Activated CD4-positive, alpha-beta T cell treated with anti-CD3 and anti-CD28 coated beads, Interleukin-10, Interleukin-2, amounts not matched to agents 100 ng/mL and 50 ng/mL, durations not matched to agents 16 hours and 8 hours (primary cell): ENCODE measurements at places on chromosomes 11 and 22.
A peak's percentile ranks its signal among the peaks of the same experiment; 100 is the strongest.

- peak; percentile 88 for DNase-seq
These were observed 13.5 kb downstream of the CD59 start for GRCh38 chr11:33722590-33723234.

DNA sequence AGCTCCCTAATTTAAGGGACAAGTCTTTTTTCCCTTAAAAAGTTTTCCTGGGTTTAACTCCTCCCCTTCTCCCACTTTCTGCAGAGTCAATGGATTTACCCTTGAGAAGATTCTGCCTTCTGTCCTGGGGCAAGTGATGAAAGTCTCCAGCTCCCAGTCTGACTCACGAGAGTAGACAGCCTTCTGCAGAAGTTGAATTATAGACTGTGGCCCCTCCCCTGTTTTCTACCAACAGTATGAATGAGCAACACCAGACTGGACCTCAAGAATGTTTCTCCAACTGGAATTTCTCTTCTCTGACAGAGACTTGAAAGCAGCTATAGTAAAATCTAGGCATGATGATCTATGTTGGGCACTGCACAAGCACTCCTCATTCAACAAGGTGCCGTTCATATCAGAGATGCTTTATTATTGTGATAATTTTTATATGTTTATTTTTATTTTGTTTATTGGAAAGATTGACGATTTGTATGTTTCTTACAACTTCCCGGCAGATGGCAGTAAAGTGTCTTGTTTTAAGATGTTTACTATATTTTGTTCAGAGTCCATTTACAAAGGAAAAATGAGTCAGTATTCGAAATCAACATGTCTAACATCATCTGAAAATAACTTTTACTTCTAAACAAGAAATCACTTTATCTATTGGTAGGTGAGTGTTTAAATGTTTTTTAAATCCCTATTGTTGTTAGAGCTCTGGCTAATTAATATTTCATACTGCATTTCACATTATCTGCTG is 56.6 kb downstream of the LMO2 start:
- DNase-seq, result no peak

DNA sequence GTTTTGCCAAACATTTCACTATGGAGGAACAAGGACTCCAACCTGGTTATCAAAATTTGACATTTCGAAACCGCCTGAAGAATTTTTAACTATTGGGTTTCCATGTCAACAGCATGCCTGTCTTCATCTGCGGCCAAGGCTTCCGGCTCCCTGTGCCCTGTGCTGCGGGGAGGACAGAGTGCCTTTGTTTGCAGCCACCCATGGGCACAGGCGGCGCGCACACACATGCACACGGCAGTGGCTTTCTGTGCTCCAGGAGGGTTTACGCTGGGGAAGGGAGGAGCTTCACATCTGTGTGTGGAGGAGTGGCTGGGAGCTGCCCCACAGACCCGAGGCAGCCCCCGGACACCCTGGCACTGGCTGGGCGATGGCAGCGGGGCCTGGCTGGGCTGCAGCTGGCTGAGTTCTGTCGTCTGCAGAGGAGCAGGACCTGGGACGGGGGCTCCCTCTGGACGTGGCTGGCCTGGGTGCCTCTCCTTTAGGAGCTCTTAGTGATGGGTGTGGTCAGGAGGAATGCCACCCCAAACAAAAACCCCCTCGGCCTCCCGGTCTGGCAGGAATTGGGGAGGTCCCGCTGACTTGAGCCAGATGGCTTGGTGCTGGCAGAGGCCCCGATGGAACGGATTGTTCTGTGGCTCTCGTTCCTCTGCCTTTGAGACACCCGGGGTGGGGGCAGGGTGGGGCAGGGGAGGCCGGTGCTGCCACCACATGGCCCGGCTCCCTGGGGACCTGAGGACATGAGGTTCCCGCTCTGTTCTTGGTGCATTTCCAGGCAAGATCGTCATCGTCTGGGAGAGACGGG is 1290.9 kb downstream of the BRD1 start:
- no peak for DNase-seq

DNA sequence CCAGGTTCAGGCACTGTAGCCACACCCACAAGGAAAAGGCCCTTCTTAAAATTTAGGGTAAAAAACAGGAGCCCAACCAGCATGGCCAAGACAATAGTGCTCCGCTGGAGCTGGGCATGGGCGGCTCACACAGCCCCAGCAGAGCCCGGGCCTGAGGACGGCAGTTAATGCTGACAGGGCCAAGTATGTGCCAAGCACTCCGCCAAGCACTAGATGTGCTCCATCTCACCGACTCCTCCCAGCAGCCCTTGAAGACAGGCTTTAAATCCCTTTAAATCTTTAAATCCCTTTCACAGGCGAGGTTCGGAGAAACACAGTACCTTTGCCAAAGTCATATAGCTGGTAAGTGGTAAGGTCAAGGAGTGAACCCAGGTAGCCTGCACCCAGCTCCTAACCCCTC is 4.8 kb downstream of the ARFGAP2 start:
- no peak for DNase-seq

DNA sequence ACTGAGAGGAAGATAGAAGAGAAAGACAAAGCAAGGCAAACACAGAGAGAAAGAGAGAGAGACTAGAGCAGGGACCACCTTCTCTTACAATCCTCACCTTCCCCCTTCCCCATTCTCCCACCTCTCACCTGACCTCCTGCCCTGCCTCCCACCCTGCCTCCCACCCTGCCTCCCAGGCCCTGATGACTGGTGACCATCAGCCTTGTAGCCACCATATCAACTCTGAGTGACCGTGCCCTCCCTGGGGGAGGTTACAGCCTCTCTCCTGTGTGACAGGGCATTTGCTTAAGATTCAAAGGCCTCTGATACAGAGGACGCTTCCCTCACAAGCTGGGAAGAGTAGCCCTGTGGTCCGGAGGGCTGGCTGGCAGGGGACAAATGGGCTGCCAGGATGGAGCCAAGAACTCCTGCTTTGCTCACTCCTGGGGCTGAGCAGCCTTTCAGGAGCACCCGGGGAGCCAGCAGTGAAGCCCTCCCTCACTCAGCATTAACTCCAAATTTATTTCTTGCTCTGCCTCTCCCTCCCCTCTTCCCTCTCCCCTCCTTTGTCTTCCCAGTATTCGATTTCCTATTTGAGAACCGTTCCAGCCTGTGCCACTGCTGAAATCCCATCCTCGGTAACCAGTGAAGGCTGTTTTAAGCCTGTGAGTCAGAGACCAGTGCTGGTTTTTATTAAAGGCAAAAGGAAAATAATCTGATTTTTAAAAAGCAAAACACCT is 125.2 kb upstream of the SYT13 start:
- no peak for DNase-seq

GRCh38 chr11:67776852-67777520 is 102.6 kb upstream of the ALDH3B2 start:
- no peak for DNase-seq

DNA sequence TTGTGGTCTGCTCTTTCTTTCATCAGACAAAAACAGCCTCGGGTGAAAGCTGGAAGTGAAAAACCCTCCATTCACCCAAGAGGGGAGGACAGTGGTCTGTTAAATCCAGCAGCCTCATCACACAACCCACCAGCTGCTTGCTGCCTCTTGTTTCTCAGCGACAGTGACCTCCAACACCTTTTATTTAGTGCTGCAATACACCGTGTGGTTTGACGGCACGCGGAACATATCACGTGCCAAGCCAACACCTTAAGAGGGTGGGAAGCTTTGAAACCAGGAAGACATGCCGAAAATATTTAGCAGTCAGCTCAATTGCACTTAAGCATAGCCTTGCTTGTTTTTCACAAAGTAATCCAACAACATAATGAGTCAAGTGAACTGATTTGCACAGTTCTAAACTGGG is 39.8 kb upstream of the POGLUT3 start:
- no peak for DNase-seq

GRCh38 chr22:27105142-27106025 is 448.0 kb downstream of the MIAT start:
- DNase-seq, result no peak

- no peak for DNase-seq
These were observed 8.2 kb downstream of the ARRB1 start for GRCh38 chr11:75342966-75343870.

GRCh38 chr11:11618973-11619435 is 2.8 kb downstream of the GALNT18 start:
- no peak for DNase-seq

DNA sequence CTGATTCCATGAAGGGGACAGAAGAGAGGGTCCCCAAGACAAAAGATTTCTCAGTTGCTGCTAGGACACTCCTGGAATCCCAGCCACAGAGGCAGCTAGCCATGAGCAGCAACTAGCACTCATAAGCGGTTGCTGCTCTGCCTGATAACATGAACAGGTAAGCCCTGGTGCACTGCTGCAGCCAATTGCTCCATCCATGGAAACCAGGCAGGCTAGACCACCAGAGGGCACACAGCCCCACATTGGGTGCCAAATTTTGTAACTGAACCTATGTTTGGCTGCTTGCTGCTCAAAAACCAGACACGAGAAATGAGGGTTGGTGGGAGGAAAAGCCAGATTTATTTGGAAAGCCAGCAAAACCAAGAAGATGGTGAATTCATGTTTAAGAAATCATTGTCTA is 21.9 kb upstream of the QSER1 start:
- peak; percentile 20 for DNase-seq

DNA sequence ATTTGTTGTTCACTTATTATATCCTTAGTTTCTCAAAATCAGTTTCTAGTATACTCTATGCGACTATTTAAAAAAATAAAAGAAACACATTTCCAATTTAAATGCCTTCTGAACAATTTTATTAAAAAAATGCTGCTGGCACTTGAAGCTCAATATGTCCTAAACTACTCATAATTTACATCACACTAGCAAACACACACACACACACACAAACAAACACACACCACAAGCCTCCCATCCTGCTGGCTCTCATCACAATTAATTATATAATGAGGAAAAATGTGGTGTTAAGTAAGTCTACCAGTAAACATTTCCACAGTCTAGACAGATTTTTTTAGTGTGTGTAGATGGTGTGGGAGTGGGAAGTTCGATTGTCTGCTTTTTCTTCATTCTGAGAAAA is 350.3 kb downstream of the AASDHPPT start:
- DNase-seq, result no peak

GRCh38 chr22:24875862-24876506 is 70.0 kb downstream of the SGSM1 start:
- DNase-seq, result peak; percentile 7

DNA sequence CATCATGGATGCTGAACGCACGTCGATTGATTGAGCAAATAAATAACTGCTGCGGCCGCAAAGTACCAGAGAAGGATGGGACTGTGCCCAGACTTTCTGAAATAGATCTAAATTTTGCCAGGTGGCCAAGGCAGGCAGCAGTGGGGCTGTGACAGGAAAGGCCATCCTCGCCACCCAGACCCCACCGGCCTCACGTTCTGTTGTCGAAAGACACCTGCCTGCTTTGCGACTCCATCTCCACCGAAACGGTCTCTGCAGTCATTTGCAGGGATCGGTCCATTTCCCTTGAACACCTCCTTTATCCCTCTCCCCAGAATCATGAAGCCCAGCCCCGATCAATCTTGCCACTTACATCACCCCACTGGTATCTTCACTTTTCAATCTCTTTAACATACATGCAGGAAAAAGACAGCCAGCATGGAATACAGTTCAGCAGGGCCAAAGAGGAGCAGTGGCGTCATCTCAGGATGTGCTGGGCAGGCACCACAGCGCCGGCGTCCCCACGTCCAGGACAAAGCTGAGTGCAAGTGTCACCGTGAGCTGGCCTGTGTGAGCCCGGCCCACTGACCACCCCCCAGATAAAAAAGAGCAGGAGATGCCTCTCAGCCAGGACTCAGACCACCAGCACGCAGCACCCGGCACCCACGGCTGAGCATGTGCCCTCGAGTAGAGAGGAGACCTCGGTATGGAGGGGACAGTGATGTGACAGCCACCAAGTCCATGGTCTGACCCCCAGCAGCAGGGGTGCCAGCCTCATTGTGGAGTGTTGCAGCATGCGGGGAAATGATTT is 610.3 kb downstream of the TBC1D22A start:
- no peak for DNase-seq

GRCh38 chr22:50674606-50675552 is 2.3 kb downstream of the SHANK3 start:
- DNase-seq, result no peak

GRCh38 chr11:121311373-121311772 is 18.8 kb downstream of the SC5D start:
- DNase-seq, result peak; percentile 18

DNA sequence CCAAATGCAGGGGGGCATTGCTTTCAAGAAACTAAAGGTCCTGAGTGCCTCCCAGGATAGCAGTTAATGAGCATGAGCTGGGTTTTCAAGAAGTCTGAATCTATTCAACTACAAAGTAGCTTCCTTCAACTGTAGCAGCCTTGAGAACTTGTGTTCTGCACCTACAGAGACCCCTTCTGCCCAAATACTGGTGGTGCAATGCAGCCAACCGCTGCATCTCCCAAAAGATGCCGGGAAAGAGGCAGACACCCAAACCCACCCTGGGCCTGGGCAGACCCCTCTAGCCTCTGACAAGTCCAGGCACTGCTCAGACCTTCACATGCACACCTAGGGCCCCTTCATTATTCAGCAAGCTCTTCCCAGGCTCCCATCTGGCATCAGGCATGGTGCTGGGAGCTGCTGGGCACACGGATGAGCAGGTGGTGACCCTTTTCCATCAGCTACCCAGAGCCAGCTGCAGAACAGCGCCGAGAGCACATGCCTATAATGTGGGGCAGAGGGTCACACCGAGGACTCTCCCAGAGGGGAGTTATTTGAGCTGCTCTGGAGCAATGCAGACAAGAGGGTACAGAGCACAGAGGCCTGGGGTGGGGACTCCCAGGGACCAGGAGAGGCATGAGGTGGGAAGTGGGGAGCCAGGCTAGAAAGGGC is 44.9 kb upstream of the ETS1 start:
- peak; percentile 67 for DNase-seq

DNA sequence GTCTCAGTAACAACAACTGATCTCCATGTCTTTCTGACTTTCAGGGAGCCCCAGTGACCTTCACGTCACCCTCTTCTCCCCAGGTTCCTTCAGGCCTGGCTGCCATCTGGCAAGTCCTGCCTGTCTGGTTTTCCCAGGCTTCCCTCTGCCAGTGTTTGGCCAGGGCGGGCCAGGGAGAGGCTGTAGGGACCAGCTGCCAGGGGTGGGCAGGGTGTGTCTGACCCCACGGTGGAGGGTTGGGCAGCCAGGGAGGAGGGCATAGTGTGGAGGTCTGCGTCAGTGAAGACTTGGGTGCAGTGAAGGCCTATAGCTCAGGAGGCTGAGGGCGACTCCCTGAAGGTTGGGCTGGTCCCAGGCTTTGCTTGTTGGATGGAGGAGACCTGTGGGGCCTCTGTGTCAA is 11.9 kb upstream of the MRGPRX2 start:
- DNase-seq, result no peak

DNA sequence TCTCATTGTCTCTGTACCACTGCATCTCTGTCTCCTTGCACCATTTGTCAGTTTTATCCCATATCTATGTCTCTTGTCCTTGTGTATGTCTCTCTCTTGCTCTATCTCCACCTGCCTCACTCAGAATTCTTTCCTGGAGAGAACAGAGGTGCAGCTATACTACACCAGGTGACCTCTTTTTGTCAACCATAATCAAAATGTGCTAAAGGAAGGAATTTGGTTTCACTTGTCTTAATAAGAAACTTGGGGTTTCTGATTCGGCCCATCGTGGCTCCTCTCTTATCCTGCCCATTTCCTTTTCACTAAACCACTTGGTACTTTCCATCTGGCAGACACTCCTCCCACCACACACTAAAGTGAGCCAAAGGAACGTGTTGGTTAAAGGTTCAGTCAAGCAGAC is 2.0 kb upstream of the C11orf42 start:
- peak; percentile 55 for DNase-seq
